ENCODE measurements at places on chromosomes 7 and 10. TPM values are rescaled to one million over a fixed set of nuclear protein-coding genes. Genes with fewer than 3 reads are reported as not detected.

DNA sequence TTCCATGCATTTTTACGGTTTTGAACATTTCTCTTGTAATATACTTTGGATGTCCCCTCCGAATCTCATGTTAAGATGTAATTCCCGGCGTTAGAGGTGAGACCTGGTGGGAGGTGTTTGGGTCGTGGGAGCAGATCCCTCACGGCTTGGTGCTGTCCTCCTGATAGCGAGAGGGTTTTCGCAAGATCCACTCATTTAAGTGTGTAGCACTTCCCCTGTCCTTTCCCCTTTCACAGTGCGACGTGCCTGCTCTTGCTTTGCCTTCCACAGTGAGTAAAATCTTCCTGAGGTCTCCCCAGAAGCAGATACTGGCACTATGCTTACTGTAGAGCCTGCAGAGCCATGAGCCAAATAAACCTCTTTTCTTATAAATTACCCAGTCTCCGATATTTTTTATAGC lies 6.6 kb downstream of the GPR141 start:
- H3K27ac ChIP-seq = no peak overlapping the region
- H3K4me3 ChIP-seq = no peak overlapping the region
- no peaks in the 10 kb centered on the region for H3K27me3 ChIP-seq
- peaks cover 1% of the 10 kb centered on the region for H3K4me1 ChIP-seq
- no peaks in the 10 kb centered on the region for H3K36me3 ChIP-seq
- DNase-seq = no peak

GRCh38 chr10:33506838-33507661 lies 172.6 kb upstream of the NRP1 start:
- H3K36me3 ChIP-seq = no peaks in the 10 kb centered on the region
- no peaks in the 10 kb centered on the region for H3K4me1 ChIP-seq
- H3K27ac ChIP-seq = no peak overlapping the region
- H3K4me3 ChIP-seq = no peak overlapping the region
- H3K27me3 ChIP-seq = peaks cover 2% of the 10 kb centered on the region
- DNase-seq = no peak

DNA sequence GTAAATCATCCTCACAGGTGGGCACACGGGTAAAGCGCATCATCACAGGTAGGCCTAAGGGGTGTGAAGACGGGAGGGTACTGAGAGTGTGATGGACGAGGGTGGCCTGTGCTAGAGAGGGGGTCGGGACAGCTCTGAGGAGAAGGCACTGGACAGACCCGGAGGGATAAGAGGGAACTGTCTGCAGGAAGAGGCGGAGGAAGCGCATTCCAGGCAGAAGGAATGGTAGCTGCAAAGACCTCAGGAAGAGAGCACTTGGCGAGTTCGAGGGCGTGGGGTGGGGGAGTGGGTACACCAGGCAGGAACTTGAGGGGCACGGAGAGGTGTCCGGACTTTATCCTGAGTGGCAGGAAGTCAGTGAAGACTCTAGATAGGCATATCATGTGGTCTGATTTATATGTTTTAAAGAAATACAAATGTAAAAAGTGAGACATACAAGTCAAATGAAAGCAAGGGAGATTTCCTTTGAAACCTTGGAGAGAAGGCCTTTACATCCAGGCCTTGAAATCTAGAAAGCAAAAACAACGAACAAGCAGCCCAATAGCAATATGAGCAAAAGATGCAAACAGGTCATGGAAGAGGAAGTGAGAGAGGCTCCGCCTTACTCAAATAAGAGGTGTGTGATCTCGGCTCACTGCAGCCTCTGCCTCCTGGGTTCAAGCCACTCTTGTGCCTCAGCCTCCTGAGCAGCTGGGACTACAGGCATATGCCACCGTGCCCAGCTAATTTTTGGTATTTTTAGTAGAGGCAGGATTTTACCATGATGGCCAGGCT lies 3.6 kb downstream of the LHPP start:
- H3K4me1 ChIP-seq = peaks cover 25% of the 10 kb centered on the region
- no peak for DNase-seq

DNA sequence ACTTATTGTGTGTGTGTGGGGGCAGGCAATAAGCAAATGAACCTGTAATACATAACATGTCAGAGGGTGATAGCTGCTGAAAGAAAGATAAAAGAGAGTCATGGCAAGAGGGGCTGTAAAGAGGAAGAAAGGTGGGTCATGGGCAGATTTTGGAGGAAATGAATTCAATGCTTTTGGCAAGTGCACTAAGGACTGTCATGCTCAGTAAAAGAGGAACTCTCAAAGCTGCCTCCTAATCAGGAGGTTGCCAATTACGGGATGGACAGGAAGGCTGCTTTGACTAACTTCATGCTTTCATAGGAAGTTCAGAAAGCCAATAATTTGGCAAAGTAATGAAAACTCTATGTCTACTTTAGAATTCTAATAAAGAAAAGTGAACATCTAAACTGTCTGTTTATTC lies 401.2 kb downstream of the SH2D4B start:
- H3K4me3 ChIP-seq = no peak overlapping the region
- H3K27me3 ChIP-seq = peaks cover 8% of the 10 kb centered on the region
- H3K4me1 ChIP-seq = peaks cover 2% of the 10 kb centered on the region
- H3K27ac ChIP-seq = no peak overlapping the region

DNA sequence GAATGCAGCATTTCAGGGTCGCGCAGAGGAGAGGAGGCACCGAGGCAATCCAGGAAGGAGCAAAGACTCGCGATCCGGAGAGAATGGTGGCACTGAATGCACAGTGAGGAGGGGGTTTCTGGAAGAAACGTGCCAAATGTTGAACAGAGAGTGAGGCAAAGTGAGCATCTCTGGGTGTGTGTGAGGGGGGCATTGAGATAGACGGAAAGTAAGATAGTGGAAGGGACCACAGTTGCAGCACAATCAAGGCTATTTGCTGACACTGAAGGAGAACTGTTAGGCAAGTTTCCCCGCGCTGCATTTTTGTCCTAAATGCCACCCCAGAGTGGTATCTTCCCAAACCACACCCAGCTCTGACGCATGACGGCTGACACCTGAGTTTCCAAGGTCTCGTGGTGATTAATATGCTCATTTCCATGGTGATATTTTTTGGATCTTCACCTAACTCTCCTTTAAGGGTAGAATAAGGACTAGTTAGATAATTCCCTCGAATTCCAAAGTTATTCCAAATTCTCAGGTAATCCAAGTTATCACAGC lies 14.4 kb upstream of the ADO start:
- no peak overlapping the region for H3K27ac ChIP-seq
- DNase-seq = no peak
- H3K4me1 ChIP-seq = no peaks in the 10 kb centered on the region
- H3K4me3 ChIP-seq = no peak overlapping the region
- H3K27me3 ChIP-seq = peaks cover 15% of the 10 kb centered on the region
- H3K36me3 ChIP-seq = peaks cover 3% of the 10 kb centered on the region

DNA sequence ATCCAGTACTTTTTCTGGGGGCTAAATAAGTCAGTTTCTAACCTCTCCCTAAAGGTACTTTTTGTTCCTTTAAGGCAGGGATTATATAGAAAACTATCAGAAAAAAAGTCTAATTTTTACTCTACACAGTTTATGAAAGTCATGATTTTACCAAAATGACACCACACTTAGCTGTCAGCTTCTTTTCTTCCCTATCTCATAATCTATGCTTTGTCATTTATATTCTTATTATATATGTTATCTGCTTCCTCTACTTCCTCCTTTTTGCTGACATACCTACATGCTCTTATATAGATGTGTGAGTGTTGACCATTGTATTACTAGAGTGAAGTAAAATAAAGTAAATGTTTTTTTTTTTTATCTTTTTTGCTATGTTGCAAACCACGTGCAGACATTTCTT lies 203.9 kb upstream of the CHRM2 start:
- no peaks in the 10 kb centered on the region for H3K36me3 ChIP-seq
- H3K27me3 ChIP-seq = no peaks in the 10 kb centered on the region
- H3K4me3 ChIP-seq = no peak overlapping the region

- H3K27me3 ChIP-seq = no peaks in the 10 kb centered on the region
- no peak overlapping the region for H3K27ac ChIP-seq
- H3K4me1 ChIP-seq = peaks cover 34% of the 10 kb centered on the region
Observed at GRCh38 chr7:17146621-17147020, 151.8 kb upstream of the AHR start.

DNA sequence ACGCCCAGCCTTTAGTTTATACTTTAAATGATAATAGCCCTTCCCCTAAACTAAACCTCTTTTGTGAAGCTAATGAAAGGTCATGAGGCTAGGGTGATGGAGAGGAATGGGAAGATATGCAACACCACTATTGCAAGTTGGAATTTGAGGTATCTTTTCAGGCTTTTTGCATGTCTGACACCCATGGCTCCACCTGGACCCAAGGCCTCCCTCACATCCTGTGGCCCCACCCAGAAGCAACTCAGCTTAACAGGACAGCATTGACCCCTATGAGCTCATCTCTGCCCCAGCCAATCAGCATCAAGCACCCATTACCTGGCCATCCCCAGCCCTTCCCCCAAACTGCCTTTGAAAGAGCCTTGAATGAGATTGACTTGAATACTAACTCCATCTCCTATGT lies 674.2 kb upstream of the NRP1 start:
- H3K27ac ChIP-seq = no peak overlapping the region
- H3K27me3 ChIP-seq = no peaks in the 10 kb centered on the region
- H3K36me3 ChIP-seq = no peaks in the 10 kb centered on the region
- no peak overlapping the region for H3K4me3 ChIP-seq
- DNase-seq = no peak

DNA sequence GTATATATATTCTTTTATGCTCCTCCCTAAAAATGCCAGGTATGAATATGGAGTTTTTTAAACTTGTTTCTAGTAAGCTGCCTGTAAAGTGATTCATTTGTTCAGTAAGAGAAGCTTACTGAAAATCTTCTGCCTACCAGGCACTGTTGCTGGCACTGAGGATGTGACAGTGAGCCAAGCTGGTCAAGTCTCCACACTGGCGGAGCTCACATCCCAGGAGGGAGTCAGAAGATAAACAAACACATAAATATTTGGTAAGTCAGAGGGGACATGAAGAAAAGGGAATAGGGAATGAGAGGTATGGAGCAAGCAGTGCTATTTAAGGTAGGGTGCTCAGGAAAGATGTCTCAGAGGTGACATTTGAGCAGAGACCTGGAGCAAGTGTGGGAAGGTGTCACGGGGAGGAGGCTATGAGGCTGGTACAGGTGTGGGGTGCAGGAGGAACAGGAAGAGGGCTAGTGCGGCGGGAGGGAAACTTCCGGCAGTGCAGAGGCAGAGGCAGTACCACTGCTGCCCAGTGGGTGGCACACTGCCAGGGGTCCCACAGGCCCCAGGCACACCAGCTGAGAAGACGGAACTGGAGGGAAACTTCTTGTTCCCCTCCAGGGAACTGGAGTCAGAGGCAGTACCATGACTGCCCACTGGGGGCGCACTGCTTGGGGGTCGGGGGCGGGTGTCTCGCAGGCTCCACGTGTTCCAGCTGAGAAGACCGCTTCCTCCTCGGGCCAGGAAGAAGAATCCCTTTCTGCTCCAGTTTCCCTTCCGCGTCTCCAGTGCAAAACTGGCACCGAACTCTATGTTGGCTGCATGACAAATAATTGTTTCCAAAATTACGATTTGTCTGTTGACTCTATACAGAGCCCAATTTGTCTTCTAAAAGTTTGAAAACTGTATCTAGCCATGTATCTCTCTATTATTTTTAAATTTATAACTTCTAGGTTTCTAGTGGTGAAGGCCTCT lies 161.0 kb downstream of the TEX36 start:
- H3K4me1 ChIP-seq = no peaks in the 10 kb centered on the region
- no peaks in the 10 kb centered on the region for H3K36me3 ChIP-seq
- H3K4me3 ChIP-seq = no peak overlapping the region
- H3K27ac ChIP-seq = peak overlapping the region; percentile 56
- no peak for DNase-seq
- H3K27me3 ChIP-seq = peaks cover 2% of the 10 kb centered on the region

DNA sequence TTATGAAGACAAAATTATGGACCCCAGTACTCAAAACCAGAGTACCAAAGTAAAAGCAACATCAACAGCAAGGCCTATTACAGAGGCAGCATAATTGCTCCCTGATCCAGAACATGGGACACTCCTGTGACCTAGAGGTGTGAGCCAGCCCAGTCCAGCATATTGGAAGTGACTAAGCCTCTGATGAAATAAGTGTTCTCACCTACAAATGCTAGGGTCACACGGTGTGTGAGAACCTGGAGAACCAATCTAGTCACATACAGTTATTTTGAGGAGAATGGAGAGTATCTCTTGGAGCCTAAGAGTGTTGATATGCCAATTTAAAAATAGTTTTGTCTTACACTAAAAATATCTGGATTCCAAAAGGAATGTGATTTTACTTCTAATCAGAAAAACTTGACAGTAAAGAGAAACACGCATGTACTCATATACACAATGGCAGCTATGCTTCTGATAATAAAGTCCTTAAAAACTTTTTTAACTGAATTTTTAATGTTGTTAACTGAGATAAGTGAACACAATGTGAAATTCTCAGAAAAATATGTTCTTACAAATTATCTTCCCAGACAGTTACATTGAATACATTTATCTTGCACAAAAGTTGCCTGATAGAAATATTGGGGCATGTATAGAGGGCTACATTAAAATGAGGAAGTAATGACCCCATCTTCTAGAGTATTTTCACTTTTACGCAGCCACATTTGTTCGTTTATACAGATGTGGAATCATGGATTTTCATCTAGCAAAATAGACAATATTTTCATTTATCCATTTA lies 56.8 kb upstream of the CD36 start:
- H3K27ac ChIP-seq = no peak overlapping the region
- no peak for DNase-seq
- no peak overlapping the region for H3K4me3 ChIP-seq
- no peaks in the 10 kb centered on the region for H3K36me3 ChIP-seq

- peaks cover 3% of the 10 kb centered on the region for H3K4me1 ChIP-seq
- DNase-seq = no peak
- no peaks in the 10 kb centered on the region for H3K36me3 ChIP-seq
- no peaks in the 10 kb centered on the region for H3K27me3 ChIP-seq
- no peak overlapping the region for H3K4me3 ChIP-seq
Observed at GRCh38 chr10:71980181-71981014, 16.2 kb downstream of the CHST3 start.

- H3K36me3 ChIP-seq = no peaks in the 10 kb centered on the region
- no peak overlapping the region for H3K4me3 ChIP-seq
- no peaks in the 10 kb centered on the region for H3K27me3 ChIP-seq
- no peak overlapping the region for H3K27ac ChIP-seq
Observed at GRCh38 chr7:16014031-16014430, 327.5 kb upstream of the MEOX2 start.

- H3K4me1 ChIP-seq = no peaks in the 10 kb centered on the region
- H3K4me3 ChIP-seq = no peak overlapping the region
- DNase-seq = no peak
- peaks cover 34% of the 10 kb centered on the region for H3K36me3 ChIP-seq
- no peaks in the 10 kb centered on the region for H3K27me3 ChIP-seq
Observed at GRCh38 chr10:48414778-48415177, 108.3 kb downstream of the MAPK8 start.

DNA sequence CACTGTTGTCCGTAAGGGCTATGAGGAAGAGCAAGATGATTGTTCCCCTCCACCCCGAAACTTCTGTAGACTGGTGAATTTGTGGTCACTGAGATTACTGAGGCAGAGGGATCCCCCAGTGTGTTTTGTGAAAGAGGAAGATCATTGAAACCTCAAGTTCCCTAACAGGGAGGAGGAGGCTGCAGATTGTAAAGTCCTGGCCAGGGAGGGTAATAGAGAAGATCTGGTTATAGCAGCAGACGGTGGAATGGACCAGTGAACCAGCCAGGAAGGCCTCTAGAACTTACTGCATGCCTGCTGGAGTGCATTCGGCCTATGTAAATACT lies 31.1 kb downstream of the LMTK2 start:
- H3K4me1 ChIP-seq = peaks cover 15% of the 10 kb centered on the region
- H3K27me3 ChIP-seq = peaks cover 26% of the 10 kb centered on the region
- DNase-seq = no peak
- H3K36me3 ChIP-seq = peaks cover 20% of the 10 kb centered on the region
- H3K4me3 ChIP-seq = no peak overlapping the region

TRIM50 gene
- total RNA-seq = not detected

OR2A2 gene
- not detected for total RNA-seq

GPNMB gene
- total RNA-seq = 25.3 TPM

GIMAP2 gene
- 140 TPM for total RNA-seq

NXPH1 gene
- total RNA-seq = not detected

ABCB1 gene
- total RNA-seq = 35.0 TPM

TMEM213 gene
- not detected for total RNA-seq
